A549 treated with ZK216348 at 1 μM for 4 hours (cell line): ENCODE measurements at places on chromosomes 6 and 20. TPM values are rescaled to one million over a fixed set of nuclear protein-coding genes. Genes with fewer than 3 reads are reported as not detected.

Gene SSTR4
- total RNA-seq = 0.17 to 0.35 TPM (median 0.25 TPM) in 4 of 5 replicates, not detected in the other

Gene LY6G6C
- 0.20 to 0.42 TPM (median 0.29 TPM) in 3 of 5 replicates, not detected in the others for total RNA-seq

Gene GHRH
- not detected in 5 replicates for total RNA-seq

Gene PRPH2
- 0.07 TPM in 1 of 5 replicates, not detected in the others for total RNA-seq

Gene CTCFL
- not detected in 5 replicates for total RNA-seq

Gene TRIM26
- total RNA-seq = 23.7 to 28.7 TPM (median 27.6 TPM) in 5 replicates

Gene HAO1
- total RNA-seq = not detected in 5 replicates

Gene TGM3
- total RNA-seq = 0.07 to 0.22 TPM (median 0.08 TPM) in 3 of 5 replicates, not detected in the others

Gene PLA2G7
- total RNA-seq = not detected in 5 replicates

Gene SLC35D3
- 0.10 to 0.11 TPM in 2 of 5 replicates, not detected in the others for total RNA-seq

Gene GMPR
- 2.2 to 3.8 TPM (median 3.3 TPM) in 5 replicates for total RNA-seq

Gene CST7
- not detected in 5 replicates for total RNA-seq

Gene TRIM31
- total RNA-seq = 1.1 to 1.3 TPM (median 1.1 TPM) in 5 replicates

Gene DEFB132
- not detected in 5 replicates for total RNA-seq

Gene GABRR1
- total RNA-seq = not detected in 5 replicates

Gene TEAD3
- total RNA-seq = 4.6 to 8.5 TPM (median 6.3 TPM) in 5 replicates

Gene IMPG1
- not detected in 5 replicates for total RNA-seq

Gene C20orf141
- 0.36 TPM in 1 of 5 replicates, not detected in the others for total RNA-seq

Gene WFDC10B
- not detected in 5 replicates for total RNA-seq

Gene PHACTR1
- total RNA-seq = 0.06 to 0.25 TPM in 2 of 5 replicates, not detected in the others

Gene SULF2
- total RNA-seq = 17.7 to 24.6 TPM (median 24.3 TPM) in 5 replicates

Gene RPP21
- total RNA-seq = 63.6 to 76.1 TPM (median 69.2 TPM) in 5 replicates

Gene C2
- 0.33 to 0.47 TPM in 2 of 5 replicates, not detected in the others for total RNA-seq

Gene PTK6
- 2.4 to 4.1 TPM (median 3.6 TPM) in 5 replicates for total RNA-seq
